T-helper 9 cell (primary cell): ENCODE measurements at places on chromosomes 5 and 9.

GRCh38 chr9:85290019-85290418, 451.7 kb downstream of the AGTPBP1 start:
- DNase-seq: no peak

- no peak for DNase-seq
These were observed 50.2 kb downstream of the C9orf50 start for GRCh38 chr9:129570450-129571297.

GRCh38 chr5:56815658-56816545, 553 bp downstream of the MAP3K1 start:
- DNase-seq: peak; percentile 26

- no peak for DNase-seq
These were observed 100.5 kb upstream of the GNAQ start for GRCh38 chr9:78131969-78132700.

GRCh38 chr9:1231998-1232919, 182.1 kb downstream of the DMRT2 start:
- no peak for DNase-seq

GRCh38 chr9:27094640-27095298, 14.3 kb upstream of the TEK start:
- no peak for DNase-seq

DNA sequence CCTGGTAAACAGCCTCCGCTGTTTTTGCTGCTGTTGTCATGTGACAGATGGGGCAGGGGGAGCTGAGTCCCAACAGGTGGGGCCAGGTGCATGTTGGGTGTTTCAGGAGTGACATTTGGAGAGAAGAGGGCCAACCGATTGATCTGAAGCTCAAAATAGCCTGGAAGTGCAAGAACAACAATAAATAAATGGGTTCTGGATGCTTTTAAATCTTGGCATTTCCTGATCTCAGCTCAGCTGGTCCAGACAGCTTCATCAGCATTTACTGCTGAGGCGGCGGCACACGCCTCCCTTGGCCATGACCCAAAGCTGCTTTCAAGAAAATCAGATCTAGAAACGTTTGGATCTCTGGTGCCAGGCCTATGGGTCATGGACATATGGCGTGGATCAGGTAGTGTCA, 70.5 kb downstream of the PPARGC1B start:
- no peak for DNase-seq

GRCh38 chr5:57659886-57660285, 177.3 kb upstream of the ACTBL2 start:
- no peak for DNase-seq

DNA sequence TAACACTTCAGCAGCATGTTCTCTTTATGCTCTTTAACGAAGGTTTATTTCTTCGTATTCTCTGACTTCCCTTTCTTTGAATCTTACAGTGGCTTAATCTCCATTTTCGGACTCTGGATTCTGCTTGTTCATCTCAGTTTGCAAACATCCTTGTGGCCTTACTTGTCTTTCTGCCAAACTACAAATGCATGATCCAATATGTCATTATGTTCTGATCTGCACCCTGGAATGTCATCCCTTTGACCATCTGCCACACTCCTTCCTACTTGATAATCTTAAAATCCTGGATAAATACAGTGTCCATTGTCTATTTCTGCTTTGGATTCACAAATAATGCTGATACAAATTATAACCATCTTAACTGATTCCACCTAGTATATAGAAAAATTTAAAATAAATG, 499.2 kb downstream of the CDH18 start:
- DNase-seq: no peak

- DNase-seq: no peak
These were observed 6.6 kb upstream of the NFIB start for GRCh38 chr9:14320271-14321181.

DNA sequence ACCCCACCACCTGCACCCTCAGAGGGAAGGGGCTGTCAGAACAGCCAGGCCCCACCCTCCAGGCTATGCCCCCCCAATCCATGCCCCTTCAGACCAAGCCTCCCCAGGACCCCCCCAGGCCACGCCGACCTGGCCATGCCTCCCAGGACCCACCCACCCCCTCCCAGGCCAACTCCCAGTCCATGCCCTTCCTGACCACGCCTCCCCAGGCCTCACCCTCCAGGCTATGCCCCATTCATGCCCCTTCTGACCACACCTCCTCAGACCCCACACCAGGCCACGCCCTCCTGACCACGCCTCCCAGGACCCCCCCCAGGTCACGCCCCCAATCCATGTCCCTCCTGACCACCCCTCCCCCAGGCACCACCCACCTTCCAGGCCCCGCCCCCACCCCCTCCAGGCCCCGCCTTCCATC, 27.6 kb downstream of the TPPP start:
- DNase-seq: no peak

DNA sequence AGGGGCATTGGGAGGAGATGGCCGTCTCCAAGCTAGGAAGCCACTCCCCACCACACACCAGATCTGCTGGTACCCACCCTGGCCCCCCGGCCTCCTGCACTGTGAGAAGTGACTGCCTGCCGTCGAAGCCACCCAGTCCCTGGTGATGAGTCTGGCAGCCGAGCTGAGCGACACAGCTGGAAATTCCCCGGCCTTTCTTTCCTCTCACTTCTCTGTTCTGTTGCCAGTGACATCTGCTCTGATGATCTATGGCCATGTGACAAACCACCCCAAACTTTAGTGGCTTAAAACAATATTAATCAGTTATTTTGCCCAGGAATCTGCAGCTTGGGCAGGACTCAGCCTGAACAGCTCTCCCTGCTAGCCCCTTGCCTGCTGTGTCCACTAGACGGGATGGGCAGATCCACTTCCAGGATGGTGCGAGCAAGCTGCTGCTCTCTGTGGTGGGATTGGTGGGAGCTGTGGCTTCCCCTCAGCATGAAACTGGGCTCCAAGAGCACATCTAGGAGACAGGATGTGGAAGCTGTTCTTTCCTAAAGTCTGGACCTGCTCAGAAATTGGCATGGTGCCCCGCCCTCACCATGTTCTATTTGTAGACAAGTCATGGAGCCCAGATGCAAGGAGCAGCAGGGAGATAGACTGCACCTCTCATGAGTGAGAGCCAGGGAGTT, 211.2 kb downstream of the GADD45G start:
- DNase-seq: no peak

DNA sequence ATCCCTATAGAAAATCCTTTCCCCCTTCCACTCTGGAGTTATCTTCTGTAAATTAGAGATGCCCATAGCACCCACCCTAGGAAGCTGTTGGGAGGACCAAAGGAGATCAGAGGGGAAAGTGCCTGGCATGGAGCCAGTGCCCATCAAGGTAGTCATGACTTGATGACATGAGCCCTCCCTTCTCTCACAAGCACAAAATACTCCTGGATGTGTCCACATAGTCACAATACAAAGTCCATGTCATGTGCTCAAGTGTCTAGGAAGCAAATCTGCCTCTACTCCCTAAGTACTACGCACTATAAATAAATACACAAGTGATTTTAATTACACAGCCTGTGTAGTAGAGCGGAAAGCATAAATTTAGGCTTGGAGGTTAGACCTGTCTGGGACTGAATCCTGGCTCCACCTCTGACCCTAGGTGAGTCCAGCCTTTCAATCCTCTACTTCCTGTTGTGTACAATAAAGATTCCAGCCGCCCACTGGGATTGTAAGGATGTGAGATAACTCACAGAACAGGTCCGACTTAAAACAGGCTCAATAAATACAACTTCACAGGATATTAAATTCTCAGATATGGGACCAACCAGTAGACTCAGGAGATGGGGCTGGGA, 30.6 kb downstream of the TTC39B start:
- DNase-seq: no peak

DNA sequence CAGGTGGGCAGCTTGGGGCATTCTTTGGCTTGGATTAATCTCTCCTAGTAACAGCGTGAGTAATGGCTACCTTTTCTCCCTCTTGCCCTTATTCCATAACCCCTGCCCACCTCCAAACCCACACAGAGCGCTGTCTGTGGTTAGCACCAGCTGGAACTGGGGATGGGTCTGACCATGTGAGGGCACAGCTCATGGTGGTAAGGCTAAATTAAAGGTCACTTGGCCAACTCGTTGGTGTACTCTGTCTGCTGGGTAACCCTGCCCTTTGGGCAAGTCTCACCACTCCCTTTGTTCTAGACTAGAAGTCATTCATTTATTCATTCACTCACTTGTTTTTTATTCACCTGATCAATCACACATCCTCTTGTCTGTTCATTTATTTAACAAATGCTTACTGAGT, 27.8 kb downstream of the PPARGC1B start:
- no peak for DNase-seq

GRCh38 chr9:113425072-113425471, 14.5 kb downstream of the C9orf43 start:
- no peak for DNase-seq

DNA sequence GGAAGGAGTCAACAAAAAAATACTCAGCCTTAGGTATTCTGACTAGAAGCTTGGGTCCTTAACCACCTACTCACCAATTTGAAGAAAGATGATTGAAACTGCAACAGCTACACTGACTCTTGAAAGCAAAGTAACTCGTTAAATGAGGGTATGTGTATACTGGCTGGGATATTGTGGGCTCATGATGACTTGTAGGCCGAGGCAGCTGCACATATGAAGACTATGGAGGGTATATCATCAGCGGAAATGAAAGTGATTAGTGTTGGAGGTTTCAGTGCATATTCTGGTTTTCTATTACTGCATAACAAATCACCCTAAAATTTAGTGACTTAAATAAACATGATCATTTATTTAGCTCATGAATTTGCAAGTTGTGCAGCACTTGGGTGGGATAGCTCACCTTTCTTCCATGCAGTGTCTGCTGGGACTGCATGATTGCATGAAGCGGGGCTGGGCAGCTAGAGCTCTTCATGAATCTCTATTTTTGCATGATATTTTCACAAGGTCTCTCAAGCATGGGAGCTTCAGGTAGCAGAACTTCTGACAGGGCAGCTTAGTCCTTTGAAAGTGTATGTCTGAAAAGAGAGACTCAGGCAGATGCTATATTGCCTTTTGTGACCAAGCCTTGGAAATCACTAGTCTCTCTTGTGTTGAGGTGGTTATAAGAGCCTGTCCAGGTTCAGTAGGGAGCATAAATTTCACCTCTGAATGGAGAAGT, 96.1 kb upstream of the CDKN2B start:
- DNase-seq: no peak

- DNase-seq: no peak
These were observed 17.7 kb downstream of the POU5F2 start for GRCh38 chr5:93723681-93724080.

DNA sequence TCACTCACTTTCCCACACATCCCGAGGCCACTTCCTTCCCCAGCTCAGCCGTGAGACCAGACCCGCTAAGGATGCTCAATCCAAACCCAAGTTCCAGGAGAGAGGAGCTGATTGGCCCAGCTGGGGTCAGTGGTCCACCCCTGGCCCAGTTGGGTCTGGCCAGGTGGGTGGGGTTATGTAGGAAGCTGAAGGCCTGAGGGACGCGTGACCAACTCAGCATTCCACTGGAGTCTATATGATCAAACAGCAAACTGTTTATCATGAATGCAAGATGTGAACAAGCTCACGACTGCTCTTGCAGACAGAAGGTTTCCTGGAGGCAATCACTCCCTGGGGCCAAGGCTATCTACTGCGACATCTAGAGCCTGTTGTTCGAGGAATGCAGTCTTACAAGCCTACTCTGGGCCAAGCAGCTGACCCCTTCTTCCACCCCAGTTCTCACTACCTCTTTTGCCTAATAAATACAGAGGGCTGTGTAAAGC, 4.9 kb upstream of the RAPGEF1 start:
- no peak for DNase-seq

DNA sequence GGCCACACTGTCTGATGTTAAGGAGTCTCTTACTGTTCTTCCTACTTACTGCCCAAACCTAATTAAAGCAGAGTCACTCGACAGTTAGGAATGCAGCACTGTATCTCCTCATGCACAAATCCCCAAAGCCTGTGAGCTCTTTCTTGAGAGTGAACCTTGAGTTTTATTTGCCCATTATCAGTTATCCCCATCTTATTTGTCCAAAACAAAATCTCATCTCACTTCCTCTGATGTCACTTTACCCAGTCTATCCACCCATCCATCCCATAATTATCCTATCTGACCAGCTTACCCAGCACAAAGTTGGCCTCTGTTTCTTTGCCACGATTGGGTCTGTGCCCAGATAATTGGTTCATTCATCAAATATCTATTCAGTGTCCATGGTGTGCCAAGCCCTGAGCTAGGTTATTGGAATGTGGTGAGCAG, 250.8 kb downstream of the SLIT3 start:
- DNase-seq: no peak

DNA sequence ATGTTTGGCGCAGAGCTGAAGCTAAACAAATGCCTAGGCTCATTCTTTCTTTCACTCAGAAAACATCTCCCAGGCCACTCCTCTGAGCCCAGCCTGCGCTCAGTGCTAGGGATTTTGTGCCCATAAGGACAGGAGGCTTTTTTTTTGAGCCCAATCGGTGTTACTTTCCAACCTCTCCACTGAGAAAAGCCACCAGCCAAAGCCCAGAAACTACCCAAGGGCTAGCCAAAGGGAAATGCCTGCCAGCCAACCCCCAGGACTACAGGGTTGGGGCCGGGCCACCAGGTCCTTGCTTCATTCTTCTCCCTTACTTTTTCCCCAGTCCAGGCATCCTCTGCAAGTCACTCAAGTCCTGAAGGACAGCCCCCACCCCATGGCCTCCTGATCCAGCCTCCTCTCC, 134.7 kb downstream of the PAX5 start:
- no peak for DNase-seq

- no peak for DNase-seq
These were observed 70.8 kb downstream of the FAT2 start for GRCh38 chr5:151520294-151520693.

GRCh38 chr5:157269761-157270272, 3.9 kb downstream of the CYFIP2 start:
- no peak for DNase-seq

GRCh38 chr9:87310827-87311523, 186.7 kb upstream of the DAPK1 start:
- no peak for DNase-seq

GRCh38 chr5:169115461-169116124, 185.3 kb downstream of the SLIT3 start:
- no peak for DNase-seq

DNA sequence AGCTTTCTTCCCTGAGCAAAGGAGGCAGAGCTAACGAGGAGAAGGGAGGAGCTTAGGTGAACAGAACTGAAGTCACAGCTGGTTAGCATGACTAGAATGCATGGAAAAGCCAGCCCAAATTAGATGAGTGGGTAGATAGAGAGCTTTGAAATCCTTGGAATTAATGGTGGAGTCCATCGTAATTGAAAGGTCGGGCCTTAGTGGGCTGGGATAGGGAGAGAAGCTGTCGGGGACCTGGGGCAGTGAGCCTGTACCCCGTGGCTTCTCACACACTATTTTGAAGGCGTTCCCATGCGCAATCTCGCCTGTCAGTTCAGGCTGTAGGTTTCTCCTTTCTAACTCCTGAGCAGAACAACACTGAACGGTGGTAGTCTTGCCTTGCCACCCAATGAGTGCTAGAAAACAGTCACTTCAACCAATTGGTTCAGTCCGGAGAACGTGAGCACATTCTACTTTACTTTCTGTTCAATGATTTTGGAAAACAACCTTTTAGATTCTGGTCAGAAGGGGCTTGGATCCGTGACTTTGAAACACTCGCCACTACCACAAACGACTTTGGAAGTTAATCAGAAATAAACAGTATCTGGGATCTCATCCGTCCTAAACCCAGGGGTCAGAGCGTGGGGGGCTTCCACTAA, 655 bp upstream of the RAI14 start:
- peak; percentile 11 for DNase-seq

- DNase-seq: no peak
These were observed 171.3 kb downstream of the GDNF start for GRCh38 chr5:37668524-37669047.

GRCh38 chr5:111494355-111494999, 17.9 kb downstream of the STARD4 start:
- DNase-seq: no peak
